ENCODE measurements at places on chromosomes 2 and 18. TPM values are rescaled to one million over a fixed set of nuclear protein-coding genes. Genes with fewer than 3 reads are reported as not detected.

The ALPG gene
- total RNA-seq: not detected

The AFF3 gene
- total RNA-seq: not detected

The CLHC1 gene
- 8.8 TPM for total RNA-seq

The LGALSL gene
- 2.9 TPM for total RNA-seq

The SLC11A1 gene
- not detected for total RNA-seq

The FLACC1 gene
- total RNA-seq: under 0.01 TPM

The GPR155 gene
- total RNA-seq: 1.1 TPM

The TMEM182 gene
- under 0.01 TPM for total RNA-seq

The LYPD6B gene
- total RNA-seq: not detected

Data from epithelial cell of umbilical artery (primary cell).